ENCODE measurements at places on chromosomes 4 and X.

DNA sequence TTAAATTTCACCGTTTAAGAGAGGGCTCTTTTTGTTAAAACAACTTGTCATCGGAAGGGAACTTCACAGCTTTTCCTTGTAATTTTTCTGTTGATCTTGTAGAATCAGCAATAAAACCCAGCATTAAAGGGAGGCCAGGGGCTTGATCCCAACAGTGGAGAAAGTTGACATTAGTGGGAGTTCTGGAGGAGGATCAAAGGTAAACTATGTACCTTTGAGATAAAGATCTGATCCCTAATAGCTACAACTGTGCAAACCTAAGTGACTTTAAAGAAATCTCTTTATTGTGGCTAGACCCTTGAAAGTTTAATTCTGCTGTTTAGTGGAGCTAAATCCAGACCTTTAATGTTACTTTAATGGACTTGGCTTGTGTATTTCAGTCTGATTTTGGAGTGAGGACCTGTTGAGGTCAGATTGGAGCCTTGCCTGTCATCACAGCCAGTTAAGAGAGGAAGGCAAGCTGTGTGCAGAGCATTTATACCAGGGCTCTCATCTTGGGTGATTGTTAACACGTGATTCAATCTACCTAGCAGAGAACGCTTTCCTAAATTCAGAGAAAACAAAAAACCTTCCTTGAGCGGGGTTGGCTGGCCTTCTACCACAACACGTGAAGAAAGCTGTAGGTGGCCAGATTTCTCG, 1.7 kb downstream of the DOCK11 start:
- DNase-seq: peak; percentile 61

GRCh38 chr4:71694961-71695360, 88.9 kb downstream of the GC start:
- DNase-seq: no peak

- no peak for DNase-seq
Measured at GRCh38 chr4:176611381-176611780, 181.3 kb downstream of the VEGFC start.

DNA sequence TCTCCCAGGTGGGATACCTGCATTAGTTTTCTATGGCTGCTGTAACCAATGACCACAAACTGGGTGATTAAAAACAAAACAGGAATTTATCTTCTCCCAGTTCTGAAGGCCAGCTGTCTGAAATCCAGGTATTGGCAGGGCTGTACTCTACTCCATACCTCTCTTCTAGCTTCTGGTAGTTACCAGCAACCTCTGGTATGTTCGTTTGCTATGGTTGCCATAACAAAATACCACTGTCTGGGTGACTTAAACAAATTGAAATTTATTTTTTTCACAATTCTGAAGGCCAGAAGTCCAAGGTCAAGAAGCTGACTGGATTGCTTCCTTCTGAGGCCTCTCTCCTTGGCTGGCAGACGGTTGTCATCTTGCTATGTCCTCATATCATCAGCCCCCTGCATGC, 642.1 kb upstream of the TENM3 start:
- DNase-seq: no peak

DNA sequence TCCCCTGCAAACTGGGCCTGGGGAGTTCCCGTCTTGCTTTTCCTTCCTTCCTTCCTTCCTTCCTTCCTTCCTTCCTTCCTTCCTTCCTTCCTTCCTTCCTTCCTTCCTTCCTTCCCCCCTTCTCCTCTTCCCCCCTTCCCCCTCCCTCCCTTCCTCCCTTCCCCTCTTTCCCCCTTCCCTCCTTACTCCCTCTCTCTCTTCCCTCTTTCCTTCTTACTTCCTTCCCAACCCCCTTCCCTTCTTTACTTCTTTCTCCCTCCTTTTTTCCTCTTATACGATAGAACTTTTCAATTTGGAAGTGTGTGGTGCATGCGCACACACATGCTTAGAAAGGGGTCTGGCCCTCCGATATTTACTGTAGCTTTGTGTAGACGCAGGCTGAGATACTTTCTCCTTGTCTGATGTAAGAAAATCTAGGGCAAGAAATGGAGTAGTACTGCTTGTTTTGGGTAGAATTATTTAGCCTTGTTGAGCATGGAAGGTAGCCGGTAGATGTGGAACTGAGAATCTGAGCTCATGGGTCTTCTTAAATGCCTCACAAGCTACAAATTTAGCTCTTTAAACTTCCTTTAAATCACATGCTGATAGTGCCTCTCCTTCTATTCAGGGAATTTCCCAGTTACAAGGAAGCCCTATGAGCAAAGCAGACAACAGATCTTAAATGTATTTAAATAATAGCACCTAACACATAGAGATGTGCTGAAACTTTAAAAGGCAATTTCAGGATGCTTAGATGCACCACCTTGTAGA, 189.6 kb downstream of the GPAT3 start:
- DNase-seq: no peak

DNA sequence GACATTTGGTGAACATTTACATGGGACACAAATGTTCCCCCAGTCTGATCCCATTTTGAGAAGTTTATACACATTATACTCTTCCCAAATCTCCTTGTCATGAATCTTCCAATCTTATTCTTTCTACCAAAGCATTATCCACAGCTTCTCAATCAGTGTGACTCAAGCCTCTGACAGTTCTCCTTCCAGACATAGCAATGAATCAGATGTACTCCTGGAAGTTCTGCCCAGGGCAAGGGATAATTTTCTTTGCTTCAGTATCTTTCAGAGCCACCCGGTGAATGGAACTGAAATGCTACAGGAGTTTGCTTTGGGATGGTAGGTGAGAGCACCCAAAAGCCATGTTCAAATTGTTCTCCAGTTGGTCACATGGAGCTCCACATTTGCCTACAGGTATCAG, 145.5 kb downstream of the ANXA5 start:
- DNase-seq: no peak

GRCh38 chr4:52317981-52318380, 266.9 kb downstream of the SPATA18 start:
- no peak for DNase-seq

DNA sequence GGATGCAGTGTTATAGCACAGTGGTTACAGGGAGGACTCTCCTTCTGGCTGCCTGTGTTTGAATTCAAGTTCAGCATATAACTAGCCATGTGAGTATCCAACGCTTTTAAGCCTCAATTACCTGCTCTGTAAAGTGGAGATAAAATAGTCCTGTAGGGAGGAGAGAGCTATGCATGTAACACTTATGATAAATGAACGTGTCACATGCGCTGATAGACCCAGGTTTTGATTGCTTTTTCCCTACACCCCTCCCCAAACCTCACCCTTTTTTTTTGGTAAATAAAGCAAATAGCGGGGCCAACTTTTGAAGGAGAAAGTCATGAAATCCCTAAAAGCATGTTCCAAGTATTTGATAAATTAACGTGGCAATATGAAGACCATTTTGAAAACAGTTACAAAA, 20.4 kb upstream of the AMELX start:
- DNase-seq: no peak

All from natural killer cell (primary cell).